ENCODE measurements at places on chromosomes 2 and 18.

GRCh38 chr2:46258937-46259776 lies 38.0 kb upstream of the EPAS1 start:
- DNase-seq: no peak

GRCh38 chr18:12855916-12856315 lies 28.1 kb downstream of the PTPN2 start:
- DNase-seq: no peak

DNA sequence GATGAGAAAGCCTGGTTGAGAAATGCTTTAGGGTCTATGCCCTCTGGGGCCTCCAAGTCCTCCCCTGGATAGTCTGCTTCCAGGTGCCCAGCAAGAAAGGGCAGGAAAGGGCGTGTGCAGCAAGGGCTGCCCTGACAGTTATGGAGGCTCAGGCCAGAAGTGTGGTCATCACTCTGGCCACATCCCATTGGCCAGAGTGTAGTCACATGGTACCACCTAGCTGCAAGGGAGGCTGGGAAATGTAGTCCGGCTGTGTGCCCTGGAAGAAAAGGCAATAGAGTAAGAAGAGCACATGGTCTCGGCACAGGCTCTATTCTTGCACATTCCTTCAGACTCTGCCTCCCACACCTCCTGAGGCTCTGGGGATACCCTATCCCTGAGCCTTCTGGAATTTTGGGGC lies 35.7 kb downstream of the ODC1 start:
- DNase-seq: peak; percentile 33

DNA sequence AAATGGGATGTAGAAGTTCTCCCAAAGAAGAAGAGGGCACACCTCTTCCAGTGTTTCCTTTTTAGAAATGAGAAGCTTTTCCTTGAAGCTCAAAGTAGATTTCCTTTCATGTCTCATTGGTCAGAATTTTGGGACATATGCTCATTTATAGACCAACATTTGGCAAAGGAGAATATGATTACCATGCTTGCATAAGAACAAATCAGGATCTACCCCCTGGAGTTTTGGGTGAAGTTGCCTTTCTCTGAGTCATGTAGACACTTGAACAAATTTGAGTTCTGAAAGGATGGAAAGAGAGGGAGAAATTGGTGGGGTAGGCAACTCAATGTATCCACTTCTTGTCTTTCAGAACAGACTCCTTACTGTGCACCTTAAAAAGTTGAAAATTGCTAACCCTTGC lies 409.0 kb downstream of the SLC4A3 start:
- no peak for DNase-seq

GRCh38 chr18:55530166-55530565 lies 57.8 kb downstream of the TCF4 start:
- DNase-seq: no peak

DNA sequence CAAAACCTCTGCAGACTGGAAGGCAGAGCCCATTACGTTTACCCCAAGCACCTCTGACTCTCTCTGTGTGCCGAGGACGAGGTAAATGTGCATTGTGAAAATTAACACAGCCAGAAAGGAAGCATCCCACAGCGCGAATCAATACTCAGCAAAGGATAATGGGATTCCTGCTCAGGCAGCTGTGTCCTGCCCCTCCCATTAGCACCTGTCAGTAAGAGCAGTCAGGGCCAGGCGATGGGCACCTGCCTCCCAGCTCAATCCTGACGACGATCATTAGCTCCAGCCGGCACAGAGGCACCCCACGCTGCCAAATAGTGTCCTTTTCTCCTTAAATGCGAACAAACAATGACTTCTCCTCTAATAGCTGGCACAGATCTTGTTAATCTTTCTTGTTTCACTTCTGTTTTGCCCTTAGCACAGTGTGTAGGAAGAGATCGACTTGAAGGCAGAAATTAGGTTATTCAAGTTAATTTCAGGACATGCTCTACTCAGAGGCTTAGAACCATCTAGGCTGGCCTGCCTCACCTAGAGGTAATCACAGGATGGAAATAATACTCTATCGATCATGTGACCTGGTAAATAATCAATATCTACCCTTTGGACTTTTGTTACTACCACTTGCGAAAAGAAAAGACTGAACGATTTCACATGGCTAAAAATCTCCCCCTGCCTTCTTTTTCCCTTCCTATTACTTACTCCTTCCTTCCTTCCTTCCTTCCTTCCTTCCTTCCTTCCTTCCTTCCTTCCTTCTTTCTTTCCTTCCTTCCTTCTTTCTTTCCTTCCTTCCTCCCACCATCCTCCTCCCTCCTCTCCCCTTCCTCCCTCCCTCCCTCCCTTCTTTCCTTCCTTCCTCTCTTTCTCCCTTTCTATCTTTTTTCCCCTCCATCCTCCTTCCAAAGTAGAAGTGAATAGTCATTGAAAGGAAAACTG lies 487.9 kb upstream of the ID2 start:
- no peak for DNase-seq

- no peak for DNase-seq
Observed at GRCh38 chr2:204150721-204151120, 214.2 kb downstream of the ICOS start.

GRCh38 chr18:25250474-25250851 lies 101.5 kb downstream of the ZNF521 start:
- DNase-seq: no peak

- DNase-seq: no peak
Observed at GRCh38 chr18:56672391-56672790, 21.2 kb downstream of the WDR7 start.

DNA sequence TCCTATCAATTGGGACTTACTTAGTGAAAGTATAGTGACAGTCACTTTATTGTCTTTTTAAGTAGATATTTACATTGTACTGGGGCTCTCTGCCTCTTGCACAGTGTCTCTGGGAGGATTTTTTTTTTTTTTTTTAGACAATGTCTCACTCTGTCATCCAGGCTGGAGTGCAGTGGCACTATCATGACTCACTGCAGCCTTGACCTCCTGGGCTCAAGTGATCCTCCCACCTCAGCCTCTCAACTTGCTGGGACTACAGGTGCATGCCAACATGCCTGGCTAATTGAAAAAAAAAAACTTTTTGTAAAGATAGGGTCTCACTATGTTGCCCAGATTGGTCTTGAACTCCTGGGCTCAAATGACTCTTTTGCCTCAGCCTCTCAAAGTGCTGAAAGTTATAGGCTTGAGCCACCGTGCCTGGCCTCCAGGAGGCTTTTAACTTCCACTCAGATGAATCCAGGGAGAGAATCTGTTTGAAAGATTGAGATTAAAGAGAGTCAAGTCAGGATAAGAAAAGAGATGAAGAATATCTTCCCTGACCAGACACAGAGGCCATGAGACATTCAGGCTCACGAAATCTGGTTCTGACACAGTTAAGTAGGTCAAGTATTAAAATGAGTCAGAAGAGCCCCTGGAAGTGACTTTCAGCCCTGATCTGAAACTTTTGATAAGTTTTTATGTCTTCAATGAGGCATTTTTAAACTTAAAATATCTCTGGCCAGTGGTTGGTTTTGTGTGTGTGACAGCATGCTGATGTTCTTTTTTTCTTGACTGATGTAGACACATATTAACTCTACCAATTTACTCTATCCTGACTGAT lies 18.3 kb downstream of the ARHGEF33 start:
- no peak for DNase-seq

DNA sequence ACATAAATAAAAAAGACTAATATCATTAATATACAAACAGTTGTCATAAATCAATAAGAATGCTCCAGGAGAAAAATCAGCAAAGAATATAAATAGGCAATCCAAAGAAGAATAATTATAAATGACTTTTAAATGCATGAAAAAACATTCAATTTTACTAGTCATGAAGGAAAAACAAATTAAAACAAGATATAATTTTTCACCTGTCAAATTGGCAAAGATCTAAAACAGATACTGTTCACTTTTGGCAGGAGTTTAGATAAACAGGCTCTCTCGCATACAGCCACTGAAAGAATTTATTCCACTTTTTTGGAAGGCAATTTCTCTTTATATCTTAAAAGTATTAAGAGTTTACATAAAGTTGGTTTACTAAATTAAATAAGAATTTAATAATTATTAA lies 176.8 kb upstream of the SETBP1 start:
- DNase-seq: no peak

- no peak for DNase-seq
Observed at GRCh38 chr2:171271971-171272436, 111.3 kb upstream of the TLK1 start.

DNA sequence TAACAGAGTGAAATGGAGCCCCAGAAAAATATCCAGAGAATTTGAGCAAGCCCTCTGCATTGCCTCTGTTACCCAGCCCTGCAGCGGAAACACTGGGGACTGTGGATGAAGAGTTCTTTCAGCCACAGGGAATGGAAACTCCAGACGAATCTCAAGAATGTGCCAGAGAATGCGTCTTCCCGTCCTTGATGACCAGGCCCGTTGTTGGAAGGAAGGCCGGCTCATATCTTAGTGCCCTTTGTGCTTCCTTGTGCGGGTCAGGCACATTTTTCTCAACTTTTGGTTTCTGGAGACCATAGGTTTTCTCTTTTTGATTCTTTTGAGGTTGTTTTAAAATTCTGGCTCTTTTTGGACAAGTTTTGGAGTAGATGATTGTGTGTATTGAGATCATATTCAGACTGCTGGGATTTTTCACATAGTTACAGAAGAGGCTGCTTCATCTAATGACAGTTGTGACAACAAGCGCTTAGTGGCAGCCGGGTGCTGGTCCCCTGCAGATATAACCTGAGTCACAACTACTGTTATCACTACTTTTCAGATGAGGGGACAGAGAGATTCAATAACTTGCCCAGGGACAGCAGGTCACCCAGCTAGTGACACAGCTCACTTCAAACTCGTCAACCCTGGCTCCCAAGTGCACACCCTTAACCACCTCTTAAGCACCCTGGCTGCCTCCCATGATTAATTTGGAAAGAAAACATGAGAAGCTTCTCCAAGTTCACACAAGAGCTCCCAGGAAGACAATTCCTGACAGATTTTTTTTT lies 15.7 kb downstream of the MAL start:
- DNase-seq: no peak

DNA sequence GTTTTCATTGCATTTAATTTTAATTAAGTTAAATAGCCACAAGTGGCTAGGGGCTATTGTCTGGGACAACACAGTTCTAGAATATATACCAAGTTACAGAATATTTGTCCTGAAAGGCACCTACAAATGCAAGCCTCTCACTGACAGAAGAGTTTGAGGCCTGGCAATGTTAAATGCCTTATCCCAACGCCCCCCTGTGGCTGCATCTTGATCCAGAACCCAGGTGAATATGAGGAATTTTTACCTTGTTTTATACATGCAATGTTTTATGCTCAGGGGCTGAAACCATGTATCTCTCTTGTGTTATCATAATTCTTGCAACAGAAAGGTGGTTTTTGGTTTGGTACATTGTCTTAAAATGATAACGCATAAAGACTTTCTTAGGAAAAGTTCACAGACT lies 71.8 kb upstream of the SEC11C start:
- DNase-seq: peak; percentile 20

- no peak for DNase-seq
Observed at GRCh38 chr2:239880396-239880795, 144.7 kb downstream of the NDUFA10 start.

Data from stimulated activated CD4-positive, alpha-beta T cell treated with anti-CD3 and anti-CD28 coated beads, Interleukin-4, amount 100 ng/mL, for 1 hour (primary cell).